GM12864 (cell line): ENCODE measurements at places on chromosomes 11 and 22.
A peak's percentile ranks its signal among the peaks of the same experiment; 100 is the strongest.

DNA sequence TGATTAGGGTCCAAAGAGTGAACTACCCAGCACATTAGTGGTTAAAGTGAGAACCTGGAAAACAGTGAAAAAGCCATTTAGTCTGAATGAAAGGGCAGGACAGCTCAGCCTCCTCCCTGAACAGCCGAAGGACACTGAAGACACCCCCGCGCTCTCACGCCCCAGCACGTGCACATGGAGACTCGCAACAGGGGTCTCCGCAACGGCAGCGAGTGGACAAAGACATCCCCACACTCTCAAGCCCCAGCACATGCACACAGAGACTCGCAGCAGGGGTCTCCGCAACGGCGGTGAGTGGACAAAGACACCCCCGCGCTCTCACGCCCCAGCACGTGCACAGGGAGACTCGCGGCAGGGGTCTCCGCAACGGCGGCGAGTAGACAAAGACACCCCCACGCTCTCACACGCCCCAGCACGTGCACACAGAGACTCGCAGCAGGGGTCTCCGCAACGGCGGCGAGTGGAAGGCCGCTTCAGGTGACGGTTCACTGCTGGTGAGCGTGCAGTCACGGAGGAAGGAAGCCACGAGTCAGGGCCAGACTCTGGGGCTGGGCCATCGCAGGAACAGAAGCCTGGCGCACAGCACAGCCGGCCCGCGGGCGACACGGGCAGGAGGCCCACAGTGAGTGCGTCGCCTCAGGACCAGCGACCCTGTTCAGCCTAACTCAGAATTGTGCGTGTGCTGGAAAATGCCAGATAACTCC is 43.6 kb downstream of the BRD1 start:
- DNase-seq = no peak

- no peak for DNase-seq
Observed at GRCh38 chr11:33000181-33000580, 15.5 kb upstream of the DEPDC7 start.

DNA sequence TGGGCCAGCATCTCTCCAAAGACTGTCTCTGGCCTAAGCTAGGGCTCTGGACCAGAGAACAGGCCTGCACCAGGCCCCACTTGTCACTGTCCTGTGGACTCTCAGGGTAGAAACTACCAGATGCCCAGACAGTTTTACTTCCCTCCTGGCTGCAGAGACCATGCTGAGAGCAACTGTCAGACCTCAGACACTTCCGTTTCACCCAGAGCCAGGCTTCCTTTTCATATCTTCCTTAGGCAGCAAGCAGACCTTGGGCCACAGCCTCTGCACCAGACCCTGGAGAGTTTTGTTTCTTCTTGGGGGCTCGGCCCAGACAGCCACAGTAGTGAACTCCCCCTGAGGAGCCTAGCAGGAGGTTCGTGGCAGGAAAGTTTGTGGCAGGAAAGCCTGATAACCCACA is 12.1 kb upstream of the FCHSD2 start:
- peak; percentile 95 for DNase-seq

DNA sequence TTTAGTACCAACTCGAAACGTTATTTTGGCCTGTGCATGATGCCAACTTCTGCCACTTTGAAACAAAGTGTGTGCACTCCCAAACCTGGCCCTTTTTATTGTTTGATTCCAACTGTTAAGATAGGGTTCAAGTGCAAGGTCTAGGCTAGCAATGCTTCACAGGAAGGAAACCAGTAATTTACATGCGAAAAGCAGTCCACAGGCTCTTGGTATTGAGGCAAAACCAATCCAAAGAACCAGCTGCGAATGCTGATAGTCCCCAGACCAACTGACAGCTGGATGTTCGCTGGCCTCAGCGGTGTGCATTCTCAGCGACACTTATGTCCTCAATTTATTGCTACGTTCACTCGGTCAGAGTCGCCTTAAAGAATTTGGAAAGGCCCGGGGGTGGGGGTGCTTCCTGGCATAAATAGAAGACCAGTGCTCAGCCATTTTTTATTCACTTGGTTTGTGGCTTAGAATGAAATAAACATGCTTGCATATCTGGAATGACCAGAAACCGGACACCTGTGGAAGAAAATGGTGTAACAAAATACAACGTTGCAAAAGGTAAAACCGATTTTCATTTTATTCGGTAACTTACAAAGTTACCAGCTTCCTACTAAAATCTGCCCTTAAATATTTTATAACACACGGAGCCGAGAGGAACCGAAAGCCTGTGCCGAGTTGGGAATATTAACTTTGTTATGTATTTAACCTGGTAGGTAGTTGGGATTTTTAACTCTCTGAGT is 1.6 kb downstream of the CPT1A start:
- DNase-seq = no peak

DNA sequence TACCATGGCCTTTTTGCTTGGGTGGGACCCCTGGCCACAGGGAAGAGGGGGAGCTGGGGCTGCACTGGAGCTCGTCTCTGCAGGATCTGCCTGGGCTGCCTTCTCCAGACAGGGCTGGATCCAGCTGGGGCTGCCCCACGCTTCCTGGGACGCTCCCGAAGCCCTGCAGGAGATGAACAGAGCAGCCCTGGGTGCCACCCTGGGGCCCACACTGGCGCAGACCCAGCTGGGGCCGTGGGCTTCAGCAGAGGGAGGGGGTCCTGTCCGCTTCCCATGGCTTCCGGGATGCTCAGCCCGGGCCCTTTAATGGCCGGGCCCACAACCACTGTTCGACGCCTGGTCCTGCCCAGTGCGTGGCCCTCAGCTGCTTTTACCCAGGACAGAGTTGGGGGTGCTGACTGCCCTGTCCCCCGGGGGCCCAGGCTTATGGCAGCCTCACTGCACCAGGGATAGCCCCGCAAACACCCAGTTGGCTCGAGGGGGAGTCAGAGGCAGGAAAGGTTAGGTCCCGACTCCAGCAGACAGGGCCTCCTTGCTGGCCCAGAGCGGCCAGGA is 12.0 kb downstream of the TSPO start:
- DNase-seq = no peak

GRCh38 chr11:2461253-2461955 is 16.6 kb downstream of the KCNQ1 start:
- no peak for DNase-seq

GRCh38 chr11:112834277-112834755 is 126.9 kb upstream of the NCAM1 start:
- DNase-seq = no peak

- peak; percentile 79 for DNase-seq
Observed at GRCh38 chr22:23144932-23145877, at the start of gene RAB36. Gene RAB36 (plus strand): TSS chr22:23145477. CDS start chr22:23146617, 1,140 bp downstream.

GRCh38 chr11:39367534-39367933 is 2091.9 kb downstream of the LRRC4C start:
- DNase-seq = no peak

DNA sequence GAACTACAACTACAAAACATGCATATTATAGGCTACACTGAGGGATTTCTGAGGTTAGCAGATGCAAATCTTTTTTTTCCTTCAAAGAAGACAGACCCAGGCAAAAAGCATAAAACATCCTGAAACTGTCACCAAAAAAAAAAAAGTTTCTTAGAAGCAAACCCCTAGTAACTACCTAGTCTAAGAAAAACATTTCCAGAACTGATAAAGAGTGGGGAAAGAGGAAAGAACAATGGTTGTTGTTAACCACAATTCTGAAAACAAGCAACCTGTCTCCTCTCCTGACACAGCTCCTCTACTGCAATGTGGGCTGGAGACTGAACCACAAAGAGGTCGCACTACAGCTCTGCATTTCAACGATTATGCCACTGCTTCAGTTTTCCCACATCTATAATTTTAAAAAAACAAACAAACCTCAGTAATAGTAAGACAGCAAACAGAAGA is 15.0 kb downstream of the DENND5A start:
- DNase-seq = peak; percentile 35

GRCh38 chr22:23908587-23909205 is 14.5 kb downstream of the MIF start:
- no peak for DNase-seq

- DNase-seq = no peak
Observed at GRCh38 chr11:122775675-122776271, 62.5 kb upstream of the CRTAM start.

GRCh38 chr11:5384335-5384734 is 723 bp downstream of the OR51M1 start:
- DNase-seq = no peak

DNA sequence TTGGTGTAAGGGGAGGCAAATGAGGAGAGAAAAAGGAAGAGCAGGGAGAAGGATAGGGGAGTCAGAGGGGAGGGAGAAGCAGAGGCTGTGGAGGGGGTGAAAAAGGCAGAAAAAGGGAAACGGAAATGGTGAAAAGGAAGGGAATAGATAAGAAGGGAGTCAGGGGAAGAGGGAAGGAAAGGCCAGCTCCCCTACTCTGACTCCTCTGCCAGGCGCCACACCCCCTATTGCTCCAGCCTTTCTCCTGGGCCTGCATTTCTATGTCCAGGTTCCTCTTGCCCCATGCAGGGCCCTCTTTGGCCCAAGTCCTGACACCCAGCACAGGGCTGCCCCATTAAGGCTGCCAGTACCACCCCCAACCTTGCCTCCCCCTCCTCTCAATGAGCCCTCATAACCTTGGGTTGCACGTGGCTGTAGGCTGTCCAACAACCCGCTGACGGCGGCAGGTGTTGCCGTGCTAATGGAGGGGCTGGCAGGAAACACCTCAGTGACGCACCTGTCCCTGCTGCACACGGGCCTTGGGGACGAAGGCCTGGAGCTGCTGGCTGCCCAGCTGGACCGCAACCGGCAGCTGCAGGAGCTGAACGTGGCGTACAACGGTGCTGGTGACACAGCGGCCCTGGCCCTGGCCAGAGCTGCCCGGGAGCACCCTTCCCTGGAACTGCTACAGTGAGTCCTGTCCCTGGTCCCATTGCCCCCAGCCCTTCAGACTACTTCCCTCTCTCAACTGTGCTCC is 3.4 kb upstream of the NHERF4 start:
- no peak for DNase-seq

- no peak for DNase-seq
Observed at GRCh38 chr11:46537121-46537520, 56.7 kb downstream of the AMBRA1 start.

- DNase-seq = no peak
Observed at GRCh38 chr22:19986011-19986409, 30.6 kb downstream of the ARVCF start.

- DNase-seq = peak; percentile 53
Observed at GRCh38 chr11:115869780-115870431, 365.7 kb upstream of the CADM1 start.

DNA sequence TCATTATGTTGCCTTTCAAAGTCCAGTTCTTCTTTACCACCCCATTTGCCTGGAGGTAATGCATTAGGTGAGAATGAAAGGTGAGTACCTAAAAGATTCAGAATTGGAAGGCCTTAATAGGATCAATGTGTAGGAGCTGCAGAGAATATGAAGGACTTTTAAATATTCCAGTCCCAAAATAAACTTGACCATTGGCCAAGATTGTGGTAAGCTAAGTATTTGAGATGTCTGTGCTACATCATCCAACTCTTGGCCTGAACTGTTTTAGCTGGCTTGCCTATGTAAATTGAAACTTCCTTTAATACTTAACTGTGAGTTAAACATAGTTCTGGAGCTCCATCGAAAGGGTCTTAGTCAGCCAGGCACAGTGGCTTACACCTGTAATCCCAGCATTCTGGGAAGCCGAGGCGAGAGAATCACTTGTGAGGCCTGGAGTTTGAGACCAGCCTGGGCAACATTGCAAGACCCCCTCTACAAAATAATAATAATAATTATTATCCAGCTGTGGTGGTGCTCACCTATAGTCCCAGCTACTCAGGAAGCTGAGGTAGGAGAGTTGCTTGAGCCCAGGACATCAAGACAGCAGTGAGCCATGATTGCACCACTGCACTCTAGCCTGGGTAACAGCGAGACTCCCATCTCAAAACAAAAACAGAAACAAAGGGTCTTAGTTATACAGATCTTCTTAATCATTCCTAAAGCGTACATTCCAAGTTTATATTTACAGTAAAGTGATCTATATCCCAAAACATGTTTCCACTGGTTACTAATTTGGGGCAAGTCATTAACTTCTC is 29.8 kb downstream of the MTMR3 start:
- no peak for DNase-seq

DNA sequence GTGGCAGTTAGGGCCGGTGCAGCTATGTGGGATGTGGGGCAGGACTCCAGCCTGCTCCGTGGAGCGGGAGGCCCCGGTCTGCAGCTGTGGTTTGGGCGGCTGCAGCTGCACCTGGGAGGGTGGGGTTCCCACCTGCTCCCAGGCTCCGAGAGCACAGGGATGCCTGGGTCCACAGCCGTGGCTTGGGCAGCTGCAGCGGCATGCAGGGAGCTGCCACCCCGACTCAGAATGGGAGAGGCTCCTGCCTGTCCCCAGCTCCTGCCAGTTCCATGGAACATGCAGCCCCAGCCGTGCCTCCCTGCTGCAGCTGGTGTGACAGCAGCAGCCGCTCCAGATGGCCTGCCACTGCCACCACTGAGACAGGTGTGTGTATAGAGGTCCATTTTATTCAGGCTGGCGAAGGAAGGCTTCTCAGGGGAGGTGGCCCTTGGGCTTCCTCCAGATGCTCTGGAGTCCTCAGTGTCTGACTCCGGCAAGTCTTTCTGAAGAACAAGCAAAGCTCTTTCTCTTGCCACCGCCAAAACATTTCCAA is 21.8 kb upstream of the UPK3A start:
- DNase-seq = no peak

- DNase-seq = no peak
Observed at GRCh38 chr22:39239561-39240423, 5.0 kb downstream of the PDGFB start.

DNA sequence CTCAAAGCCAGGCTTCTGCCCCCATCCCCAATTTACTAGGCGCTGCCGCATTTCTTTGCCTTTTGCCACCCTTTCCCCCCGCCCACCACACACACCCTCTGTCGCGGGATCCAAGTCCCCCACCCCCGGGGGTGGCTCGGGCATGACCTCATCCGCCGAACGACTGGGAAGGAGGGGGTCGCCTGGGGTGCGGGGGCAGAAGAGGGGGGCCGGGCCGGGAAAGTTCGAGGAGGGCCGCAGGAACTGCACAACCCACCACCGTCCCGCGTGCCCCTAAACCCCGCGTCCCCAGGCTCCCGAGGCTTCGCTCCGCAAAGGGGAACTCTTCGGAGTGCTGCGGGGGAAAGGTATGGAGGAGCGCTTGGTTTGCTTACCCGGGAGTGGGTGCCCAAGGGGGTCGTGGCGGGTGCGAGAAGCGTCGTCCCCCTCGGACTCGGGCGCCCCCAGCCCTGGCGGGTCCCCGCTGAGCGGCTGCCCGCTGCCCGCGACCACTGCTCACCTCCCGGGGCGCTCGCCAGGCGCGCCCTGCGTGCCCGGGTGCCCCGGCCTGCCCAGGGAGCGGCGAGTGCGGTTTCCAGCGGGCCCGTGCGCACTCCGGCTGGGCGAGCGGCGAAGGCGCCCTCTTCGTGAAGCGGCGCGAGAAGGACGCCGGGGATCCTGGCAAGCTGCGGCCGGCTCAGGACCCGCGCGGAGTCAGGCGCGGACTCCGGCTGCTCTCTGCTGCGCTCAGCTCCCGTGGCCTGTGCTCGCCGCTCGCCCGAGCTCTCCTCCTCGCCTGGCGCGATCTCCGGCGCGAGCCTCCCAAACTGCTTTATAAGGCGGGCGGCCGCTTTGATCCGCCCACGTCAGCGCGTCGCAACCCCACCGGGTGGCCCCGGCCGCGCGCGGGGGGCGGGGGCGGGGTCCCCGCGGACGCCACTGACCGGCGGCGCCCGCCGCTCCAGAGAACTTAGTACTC is 4.0 kb upstream of the WNT11 start:
- no peak for DNase-seq

- DNase-seq = no peak
Observed at GRCh38 chr22:38768036-38768435, 12.2 kb upstream of the SUN2 start.
